Femur (tissue), 1 donor: ENCODE measurements at places on chromosomes 3 and 15.
A peak's percentile ranks its signal among the peaks of the same experiment; 100 is the strongest.

- DNase-seq: no peak
Measured at GRCh38 chr3:29319262-29319661, 38.4 kb downstream of the RBMS3 start.

- peak; percentile 33 for DNase-seq
Measured at GRCh38 chr3:54121414-54122323, 683 bp upstream of the CACNA2D3 start.

- DNase-seq: peak; percentile 60
Measured at GRCh38 chr3:131543714-131544113, 40.9 kb upstream of the MRPL3 start.

- no peak for DNase-seq
Measured at GRCh38 chr3:61111825-61112224, 139.4 kb downstream of the FHIT start.

DNA sequence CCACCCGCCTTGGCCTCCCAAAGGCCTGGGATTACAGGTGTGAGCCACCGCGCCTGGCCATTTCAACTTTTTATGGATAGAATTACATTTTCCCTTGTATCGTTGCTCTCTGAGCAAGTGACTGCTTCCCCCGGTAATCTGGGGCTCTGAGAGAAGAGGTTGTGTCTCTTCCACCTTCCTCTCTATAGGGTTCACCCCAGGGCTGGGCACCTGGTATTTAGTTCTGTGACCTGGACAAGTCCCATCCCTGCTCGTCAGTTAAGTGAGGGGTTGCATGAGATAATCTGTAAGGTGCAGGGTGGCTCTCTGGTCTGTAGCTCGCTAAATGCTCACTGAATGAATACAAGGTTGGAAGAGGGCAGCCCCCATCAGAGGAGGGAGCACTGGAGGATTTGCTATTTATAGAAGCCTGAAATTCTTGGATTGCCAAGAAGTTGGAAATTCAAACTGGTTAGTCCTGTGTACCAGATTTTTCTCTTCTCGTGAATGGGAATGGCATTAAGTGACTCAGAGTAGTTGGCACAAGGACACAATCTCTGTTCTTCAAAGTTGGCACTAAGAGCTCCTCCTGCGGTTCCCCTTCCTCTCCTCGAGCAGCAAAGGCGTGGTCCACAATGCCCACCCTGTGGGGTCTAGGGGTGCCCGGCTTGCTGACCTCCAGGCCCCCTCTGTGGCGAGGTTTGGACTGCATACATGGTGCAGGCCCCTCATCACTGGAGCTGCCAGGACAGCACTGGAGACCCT is 68.1 kb upstream of the DLG1 start:
- DNase-seq: no peak
